A375 (cell line): ENCODE measurements at places on chromosomes 3 and 15. TPM values are rescaled to one million over a fixed set of nuclear protein-coding genes. Genes with fewer than 3 reads are reported as not detected.

The HTD2 gene
- 2.8 and 3.3 TPM in 2 replicates for total RNA-seq

The FRMD5 gene
- 10.7 and 14.9 TPM in 2 replicates for total RNA-seq

The ACAD9 gene
- total RNA-seq: 37.2 and 41.0 TPM in 2 replicates

The PLAAT1 gene
- 1.2 and 1.5 TPM in 2 replicates for total RNA-seq

The ST3GAL6 gene
- total RNA-seq: 3.0 and 4.4 TPM in 2 replicates

The SPINK8 gene
- not detected in 2 replicates for total RNA-seq

The CATSPER2 gene
- total RNA-seq: 1.1 and 2.0 TPM in 2 replicates

The GP9 gene
- not detected in 2 replicates for total RNA-seq

The ATP10A gene
- total RNA-seq: 9.6 and 10.7 TPM in 2 replicates

The ABCF3 gene
- 25.7 and 26.3 TPM in 2 replicates for total RNA-seq
